ENCODE measurements at places on chromosomes 5 and 9.

- no peak for DNase-seq
Observed at GRCh38 chr5:180043377-180043776, 28.2 kb downstream of the RNF130 start.

DNA sequence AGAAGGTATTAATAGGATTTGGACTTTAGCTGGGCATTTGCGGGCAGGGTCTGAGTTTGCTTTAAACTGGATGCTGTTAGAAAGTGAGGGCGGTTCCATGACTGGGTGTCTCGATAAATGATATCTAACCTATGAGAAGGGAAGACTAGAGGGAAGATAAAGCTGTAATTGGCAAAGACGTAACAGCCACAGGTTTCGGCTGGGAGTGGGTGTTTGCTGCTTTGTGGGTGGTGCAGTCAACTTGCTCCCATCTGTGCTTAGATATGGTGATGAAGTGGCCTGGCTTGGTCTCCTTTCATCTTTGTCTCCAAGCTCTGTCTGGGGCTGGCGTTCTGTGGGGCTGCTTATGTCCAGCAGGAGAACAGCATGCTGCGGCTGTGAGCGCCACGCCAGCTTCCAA, 23.3 kb downstream of the OR2V1 start:
- no peak for DNase-seq

GRCh38 chr5:104800440-104801048, 1238.0 kb upstream of the NUDT12 start:
- no peak for DNase-seq

DNA sequence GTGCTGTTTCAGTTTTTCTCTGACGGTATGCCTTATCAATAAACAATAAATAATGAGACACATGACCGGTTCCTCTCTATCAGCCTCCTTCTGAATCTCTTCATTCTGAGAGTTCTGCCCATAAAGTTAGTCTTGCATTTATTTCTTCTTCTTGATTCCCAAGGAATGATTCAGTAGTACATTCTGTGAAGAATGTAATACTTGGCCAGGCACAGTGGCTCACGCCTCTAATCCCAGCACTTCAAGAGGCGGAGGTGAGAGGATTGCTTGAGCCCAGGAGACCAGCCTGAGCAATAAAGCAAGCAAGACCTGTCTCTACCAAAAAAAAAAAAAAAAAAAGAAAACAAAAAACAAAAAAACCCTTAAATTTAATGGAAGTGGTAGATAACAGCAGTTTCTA, 53.9 kb downstream of the PAM start:
- DNase-seq = no peak
